ENCODE measurements at places on chromosomes 5 and 9.

DNA sequence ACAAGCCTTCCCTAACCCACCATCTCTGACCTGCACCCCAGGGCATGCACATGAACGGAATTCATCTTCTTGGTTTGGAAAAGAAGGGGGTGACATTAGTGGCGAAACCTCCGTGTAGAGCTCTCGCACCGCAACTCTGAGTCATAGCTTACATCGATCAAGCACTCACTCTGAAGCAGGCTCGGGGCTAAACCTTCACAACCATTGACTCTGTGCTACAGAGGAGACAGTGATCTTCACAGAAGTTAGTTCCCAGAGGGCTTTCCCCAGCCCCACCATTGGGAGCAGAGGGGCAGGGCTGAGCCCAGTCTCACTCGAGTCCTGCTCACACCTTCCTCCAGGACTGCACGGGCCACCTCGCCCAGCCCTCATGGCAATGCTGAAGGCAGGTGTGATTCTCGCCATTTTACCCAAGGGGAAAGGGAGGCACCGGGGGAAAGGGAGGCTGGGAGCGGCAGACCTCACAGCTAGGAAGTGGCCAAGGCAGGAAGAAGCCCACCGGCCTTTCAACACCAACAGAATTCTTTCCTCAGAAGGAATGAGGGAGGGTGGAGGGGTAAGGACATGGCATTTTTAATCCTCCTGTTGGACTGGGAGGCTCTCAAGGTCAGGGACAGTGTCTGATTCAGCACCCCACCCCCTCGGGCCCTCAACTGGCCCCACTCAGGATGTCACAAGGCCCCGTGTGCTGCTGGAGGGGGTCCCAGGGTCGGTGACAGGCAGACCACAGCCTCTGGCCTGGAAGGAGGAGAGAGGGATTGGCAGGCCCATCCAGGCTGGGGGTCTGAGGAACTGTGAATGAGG lies 25.9 kb upstream of the IL17B start:
- peak; percentile 90 for DNase-seq

DNA sequence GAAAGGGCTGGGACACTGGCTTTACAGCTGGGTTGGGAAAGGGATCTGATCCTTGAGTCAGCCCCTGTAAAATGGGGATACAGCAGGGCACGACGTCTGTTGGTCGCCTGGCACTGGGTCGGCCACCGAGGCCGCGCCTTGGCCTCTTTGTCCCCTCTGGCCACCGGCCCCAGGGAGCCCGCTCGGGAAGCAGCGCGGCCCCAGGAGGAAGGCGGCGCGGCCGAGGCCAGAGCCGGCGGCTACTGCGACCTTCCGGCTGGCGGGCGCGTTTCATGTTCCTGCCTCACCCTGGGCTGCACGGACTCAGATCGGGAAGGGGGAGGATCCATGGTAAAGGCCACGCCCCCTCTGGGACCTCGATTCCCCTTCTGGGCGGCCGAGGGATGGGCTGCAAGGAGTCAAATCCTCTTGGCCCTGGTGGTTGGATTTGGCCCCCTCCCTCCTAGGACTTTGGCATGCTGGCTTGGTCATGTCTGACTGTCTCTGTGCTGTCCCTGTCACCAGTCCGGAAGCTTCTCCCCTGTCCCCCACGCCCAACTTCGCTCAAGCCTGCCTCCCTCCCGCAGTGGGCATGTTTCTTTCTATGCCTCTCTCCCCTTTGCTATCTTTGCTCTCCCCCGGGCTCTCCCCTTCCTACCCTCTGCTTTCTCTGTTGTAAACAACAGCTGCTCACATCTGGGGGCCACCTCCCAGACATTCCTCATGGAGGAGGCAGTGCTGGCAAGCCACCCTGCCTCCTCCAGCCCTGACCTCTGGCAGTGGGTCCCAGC lies 25.8 kb downstream of the FPGS start:
- DNase-seq: peak; percentile 49

DNA sequence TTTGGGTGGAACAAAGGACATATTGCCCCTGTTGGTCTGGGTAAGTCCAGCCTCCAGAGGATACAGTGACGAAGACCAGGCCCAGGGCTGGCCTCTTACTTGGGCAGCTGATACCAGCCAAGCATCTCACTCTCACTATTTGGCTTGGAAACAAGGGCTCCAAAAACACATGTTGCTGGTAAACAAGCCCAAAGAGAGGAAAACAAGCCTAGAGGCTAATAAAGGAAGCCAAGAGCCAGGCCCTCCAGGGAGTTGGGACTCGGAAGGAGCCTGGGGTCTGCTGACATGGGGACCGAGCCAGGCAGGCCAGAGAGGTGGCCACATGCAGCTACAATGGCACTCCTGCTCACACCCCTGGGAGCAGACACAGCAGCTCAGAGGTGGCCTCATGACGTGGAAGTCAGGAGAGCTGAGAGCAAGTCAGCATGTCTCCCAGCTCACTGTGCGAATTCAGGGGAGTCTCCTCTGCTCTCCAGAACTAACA lies 5.7 kb downstream of the SPARC start:
- peak; percentile 32 for DNase-seq

- DNase-seq: no peak
These were observed 9.8 kb downstream of the LRRC26 start for GRCh38 chr9:137160054-137160425.

GRCh38 chr9:127128341-127129072 lies 6.1 kb upstream of the ANGPTL2 start:
- DNase-seq: peak; percentile 58

- DNase-seq: peak; percentile 90
These were observed 4.3 kb downstream of the RAI14 start for GRCh38 chr5:34660444-34660843.

DNA sequence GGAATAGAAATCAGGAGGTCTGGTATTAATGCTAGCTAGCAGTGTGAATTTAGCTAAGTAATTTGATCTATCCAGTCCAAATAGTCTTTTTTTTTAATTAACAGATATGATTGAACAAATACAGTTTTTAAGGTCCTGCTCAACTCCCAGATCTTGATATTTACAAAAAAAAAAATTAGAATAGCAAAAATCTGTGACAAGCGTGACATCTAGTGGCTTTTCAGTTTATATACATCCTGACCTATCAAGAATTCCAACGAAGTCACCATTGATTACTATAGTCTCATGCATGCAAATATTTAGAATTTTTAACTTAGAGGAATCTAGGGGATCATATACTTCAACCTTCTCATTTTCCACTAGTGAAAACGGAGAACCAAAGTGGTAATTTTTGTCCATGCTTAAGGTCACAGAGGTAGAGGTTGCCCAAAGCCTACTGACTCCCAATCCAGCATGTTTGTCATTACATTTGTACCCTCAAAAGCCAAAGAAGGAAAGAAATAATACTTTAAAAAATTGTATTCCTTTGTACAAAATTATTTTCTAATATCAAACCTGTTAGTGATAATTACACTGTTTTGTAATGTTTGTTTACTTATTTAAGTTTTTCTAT lies 17.6 kb upstream of the TARS1 start:
- DNase-seq: peak; percentile 78

GRCh38 chr5:72845889-72846288 lies 29.4 kb downstream of the TNPO1 start:
- DNase-seq: peak; percentile 42

- peak; percentile 82 for DNase-seq
These were observed 41.3 kb upstream of the ORM1 start for GRCh38 chr9:114281473-114282103.

- no peak for DNase-seq
These were observed 18.6 kb upstream of the PAPPA start for GRCh38 chr9:116134975-116135374.

GRCh38 chr5:102545175-102545574 lies 46.4 kb upstream of the SLCO6A1 start:
- no peak for DNase-seq

DNA sequence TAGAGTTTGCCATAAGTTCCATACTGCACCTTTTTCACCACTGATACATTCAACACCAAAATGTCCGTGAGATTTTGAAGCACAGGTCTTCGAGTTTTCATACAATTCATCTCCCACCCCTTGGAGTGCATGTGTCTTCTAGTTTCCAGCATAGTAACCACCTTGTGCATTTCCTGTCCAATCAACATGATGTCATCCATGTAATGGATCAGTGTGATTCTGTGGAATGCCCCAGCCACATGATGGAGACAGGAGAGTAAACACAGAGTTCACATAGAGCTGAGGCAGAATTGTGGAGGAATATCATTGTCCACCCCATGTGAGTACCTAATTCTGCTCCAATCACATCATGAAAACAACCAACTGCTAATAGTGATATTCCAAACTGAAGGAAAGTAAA lies 441.5 kb upstream of the CDH6 start:
- DNase-seq: peak; percentile 1

DNA sequence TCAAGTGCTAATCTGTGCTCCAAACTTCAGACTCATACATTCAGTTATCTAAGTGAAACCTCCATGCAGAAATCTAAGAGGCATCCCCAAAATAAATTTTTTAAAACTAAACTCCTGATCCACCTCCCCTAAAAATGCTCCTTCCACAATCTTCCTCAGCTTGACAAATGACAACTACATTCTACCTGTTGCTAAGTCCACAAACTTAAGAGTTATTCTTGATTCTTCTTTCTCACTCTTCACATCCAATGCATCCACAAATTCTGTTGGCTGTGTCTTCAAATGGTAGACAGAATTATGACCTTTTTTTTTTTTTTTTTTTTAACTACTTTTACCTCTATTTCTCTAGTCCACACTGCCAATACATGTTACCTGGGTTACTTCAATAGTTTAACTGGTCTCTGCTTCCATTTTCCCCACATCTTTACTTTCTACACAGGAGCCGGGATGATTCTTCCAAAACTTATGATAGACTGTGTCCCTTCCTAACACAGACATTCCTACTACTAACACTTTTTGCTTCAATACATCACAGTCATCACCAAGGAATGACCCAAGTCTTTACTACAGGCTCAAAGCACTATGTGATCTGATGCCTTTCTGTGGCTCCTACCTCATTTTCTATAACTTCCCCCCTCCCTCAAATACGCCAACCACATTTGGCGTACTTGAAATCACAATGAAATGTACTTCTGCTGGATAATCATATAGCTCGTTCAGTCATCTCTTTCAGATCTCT lies 143.6 kb downstream of the PDE4D start:
- DNase-seq: no peak

DNA sequence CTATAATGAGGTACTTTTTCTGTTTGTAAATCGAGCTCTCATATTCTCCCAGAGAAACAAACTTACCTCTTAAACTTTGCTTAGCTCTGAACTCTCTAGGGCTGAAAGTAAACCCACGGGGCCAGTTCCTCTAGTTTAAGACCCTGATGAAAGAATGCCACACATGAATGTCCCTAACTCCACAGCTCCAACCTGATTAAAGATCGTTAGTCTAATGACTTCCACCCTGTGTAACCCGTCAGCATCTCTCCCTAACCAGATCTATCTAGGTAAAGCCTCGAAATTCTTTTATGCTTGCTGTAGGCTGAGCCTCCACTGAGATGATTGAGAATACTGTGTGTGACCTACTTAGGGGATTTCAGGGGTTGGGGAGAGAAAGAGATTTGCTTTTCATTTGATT lies 27.0 kb downstream of the ADRA1B start:
- DNase-seq: no peak

GRCh38 chr5:179827680-179828079 lies 7.0 kb downstream of the SQSTM1 start:
- DNase-seq: peak; percentile 49

DNA sequence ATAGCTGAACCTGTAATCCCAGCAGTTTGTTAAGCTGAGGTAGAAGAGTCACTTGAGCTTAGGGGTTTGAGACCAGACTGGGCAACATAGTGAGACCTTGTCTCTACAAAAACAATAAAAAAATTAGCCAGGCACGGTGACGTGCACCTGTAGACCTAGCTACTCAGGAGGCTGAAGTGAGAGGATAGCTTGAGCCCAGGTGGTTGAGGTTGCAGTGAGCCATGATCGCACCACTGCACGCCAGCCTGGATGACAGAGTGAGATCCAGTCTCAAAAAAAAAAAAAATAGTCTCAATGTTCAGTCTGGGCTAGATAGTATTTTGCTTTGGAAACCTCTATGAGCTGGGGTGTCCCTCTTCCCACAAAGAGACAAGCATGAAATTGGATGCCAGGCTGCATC lies 51.9 kb upstream of the IQGAP2 start:
- no peak for DNase-seq

- no peak for DNase-seq
These were observed 198.0 kb upstream of the RPS23 start for GRCh38 chr5:82476155-82476554.

DNA sequence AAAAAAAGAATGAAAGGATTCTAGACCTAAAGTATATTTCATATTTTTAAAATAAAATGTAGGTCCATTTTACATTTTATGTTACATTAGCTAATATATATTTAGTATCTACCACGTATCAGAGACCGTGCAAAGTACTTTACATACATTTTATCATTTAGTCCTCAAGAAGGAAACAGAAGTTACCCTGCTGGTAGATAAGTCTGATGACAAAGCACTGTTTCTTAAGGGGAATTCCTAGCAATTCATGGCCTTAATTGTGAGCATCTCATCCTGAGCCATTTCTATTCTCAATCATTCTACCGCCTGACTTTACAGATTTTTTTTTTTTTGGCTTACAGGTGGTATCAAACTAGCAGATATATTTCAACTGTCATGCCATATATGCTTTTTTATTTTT lies 367.7 kb downstream of the PRELID2 start:
- DNase-seq: no peak

GRCh38 chr5:135710045-135710675 lies 124.3 kb upstream of the SLC25A48 start:
- no peak for DNase-seq

DNA sequence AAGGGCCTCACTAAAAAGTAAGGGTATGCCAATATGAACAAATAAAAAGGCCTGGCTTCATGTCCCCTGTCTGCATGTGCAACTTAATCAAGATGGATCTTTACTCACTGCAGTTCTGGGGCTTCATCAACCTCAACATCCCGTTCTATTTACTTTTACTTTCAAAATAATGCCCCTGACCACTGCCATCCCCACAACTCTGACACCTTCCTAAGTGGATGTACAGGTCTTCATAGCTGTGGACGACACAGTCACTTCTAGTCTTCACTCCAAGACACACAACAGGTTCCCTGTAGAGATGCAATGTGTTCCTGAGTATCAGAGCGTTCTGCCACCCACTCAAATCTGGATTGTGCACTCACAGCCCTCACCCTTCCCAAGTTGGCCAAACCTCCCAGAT lies 136.1 kb downstream of the ENC1 start:
- no peak for DNase-seq

DNA sequence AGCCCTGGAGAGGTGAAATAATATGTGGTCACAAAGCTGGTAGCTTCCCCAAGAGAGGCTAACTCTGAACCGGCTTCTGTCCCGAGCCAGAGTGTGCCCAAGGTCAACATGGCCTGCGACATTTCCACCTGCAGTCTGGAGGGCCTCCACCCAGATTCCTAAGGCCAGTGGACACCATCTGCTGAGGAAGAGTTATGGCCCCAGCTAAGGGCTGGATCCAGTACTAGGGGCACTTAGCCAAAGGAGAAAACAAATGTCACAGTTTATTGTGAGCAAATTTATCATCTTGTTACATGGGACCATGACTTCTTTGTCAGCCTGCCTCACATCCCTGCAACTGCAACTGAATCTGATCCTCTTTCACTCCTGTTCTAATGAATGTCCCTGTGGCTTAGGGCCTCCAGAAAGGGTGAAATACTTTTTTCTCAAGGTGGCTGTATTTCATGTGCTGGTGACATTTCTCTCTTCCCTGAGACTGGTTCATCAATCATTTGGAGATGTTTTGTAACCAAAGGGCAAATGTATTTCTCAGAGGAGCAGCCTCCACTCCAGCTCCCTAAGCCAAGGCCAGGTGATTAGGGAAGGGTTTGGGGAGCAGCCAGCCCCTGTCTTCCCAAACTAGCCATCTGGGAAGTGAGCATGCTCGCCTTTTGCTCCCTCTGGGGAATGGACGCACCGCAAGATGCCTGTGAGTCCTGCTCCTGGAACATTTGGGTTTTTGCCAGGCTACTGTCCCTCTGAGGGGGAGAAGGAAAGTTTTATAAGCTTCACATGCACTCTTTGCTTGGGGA lies 148.3 kb downstream of the CMYA5 start:
- no peak for DNase-seq

All from fibroblast of lung (primary cell).